Stimulated activated CD8-positive, alpha-beta memory T cell treated with anti-CD3 and anti-CD28 coated beads, Interleukin-4, amount 100 ng/mL, for 1 hour (primary cell): ENCODE measurements at places on chromosomes 16 and 17.
A peak's percentile ranks its signal among the peaks of the same experiment; 100 is the strongest.

DNA sequence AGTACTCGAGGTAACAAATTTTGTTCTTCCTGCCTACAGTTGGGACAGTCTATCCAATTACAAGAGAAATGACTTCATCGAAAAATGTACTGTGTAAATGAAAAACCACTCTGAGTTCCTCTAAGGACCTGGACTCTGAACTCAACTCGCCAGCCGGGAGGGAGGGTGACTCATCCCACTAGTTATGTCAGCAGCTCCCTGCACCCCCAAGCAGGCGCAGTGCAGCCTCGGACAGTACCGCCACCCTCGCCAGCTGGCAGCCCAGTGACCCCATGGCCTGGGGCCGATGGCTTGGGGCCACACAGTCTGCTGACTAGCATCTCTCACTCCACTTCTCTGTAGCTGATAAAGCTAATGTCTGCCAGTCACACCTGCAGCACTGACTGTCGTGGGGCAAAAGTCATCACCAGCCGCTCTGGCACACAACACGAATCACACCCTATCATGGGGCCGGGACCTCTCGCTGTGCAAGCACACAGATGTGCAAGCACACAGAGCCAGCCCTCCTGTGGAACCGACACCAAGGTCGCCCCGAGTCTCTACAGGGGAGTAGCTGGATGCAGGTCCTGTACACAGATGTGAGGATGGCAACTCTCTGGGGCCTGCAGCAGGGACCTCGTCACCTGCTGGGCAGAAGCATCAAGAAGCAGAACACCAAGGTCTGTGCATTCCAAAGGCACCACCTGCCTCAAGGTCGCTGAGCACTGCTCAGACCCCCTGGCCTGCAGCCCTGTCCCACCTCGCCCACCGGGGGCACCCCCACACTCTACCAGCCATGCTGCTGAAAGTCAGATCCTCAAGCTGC is 5.7 kb downstream of the CSNK1D start:
- peak; percentile 23 for DNase-seq

DNA sequence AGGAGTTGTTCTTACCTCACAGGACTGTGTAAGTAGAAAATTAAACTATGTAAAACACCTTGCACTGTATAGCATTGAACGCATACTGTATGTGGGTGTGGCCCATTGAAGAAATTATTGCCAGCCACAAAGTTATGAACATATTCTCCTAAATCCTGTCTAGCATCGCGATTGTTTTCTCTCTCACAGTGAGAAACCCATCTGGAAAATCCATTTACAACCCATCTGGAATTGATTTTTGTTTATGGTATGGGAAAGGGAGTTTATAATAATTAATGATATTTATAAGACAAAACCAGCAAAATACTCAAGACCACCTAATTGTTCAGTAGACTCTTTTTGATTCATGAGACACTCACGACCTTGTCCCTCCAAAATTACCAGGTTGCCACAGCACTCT is 22.1 kb upstream of the MON1B start:
- no peak for DNase-seq

DNA sequence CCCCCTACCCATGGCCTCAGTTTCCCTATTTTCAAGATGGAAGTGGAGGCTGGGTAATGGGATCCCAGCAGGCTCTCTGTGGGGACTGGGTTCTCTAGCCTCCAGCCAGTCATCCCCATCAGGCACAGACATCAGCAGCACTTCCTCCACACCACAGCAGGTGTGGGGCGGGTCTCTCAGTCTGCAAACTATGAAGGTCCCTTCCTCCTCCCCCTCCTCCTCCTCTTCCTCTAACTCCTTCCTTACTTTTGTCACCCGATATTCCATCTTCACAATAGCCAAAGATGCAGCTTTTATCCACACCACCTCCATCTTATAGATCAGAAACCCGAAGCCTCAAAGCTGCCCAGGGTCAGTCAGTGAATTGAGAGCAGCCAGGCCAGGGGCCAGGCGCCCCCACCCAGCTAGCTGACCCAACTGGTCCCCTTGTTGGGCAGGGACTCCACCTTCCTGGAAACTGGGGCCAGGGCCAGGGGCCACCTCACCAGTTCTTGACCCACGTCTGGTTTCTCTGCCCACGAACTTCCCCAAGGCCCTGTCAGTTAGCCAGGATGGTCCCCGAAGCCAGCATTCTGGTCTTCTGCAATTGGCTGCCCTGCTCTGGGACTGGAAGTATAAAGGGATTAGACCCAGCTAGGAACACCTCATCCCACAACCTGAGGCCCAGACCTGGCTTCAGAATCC is 2.5 kb downstream of the FAM83G start:
- no peak for DNase-seq

GRCh38 chr17:21005367-21005766 is 37.4 kb downstream of the USP22 start:
- DNase-seq = no peak

DNA sequence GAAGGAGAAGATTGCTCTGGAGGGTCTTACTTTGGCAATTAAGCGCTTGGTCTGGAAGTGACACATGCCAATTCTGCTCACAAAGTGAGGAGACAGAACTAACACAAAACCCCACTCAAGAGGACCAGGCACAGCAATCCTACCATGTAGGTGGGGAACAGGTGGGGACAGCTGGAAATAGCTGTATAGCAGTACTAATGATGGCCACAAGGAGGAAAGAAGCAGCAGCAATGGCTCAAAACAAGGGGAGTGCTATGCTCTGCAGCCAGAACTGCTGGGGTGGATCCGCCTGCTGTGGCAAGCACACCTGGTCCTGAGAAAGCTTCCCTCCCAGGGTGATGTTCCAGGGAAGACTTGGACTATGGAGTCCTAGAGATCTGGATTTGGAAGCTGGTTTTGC is 17.0 kb upstream of the TMEM132E start:
- no peak for DNase-seq

DNA sequence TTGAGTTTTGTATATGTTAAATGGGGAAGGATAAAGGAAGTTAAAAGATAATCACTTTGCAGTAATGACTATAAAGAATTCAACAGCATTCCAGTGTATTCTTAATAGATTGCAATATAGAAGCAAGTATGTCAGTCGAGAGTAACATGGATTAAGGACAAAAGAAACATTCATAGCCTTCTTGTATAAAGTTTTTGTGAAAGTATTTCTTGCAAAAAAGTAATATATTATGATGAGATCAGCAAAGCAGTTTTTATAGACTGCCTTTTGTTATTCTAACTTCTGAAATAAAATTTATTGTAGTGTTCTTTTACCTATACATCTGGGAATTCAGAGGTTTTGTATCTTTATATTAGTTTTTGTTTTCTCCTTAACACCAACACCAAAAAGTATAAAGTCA is 184.9 kb upstream of the RBL2 start:
- DNase-seq = no peak

DNA sequence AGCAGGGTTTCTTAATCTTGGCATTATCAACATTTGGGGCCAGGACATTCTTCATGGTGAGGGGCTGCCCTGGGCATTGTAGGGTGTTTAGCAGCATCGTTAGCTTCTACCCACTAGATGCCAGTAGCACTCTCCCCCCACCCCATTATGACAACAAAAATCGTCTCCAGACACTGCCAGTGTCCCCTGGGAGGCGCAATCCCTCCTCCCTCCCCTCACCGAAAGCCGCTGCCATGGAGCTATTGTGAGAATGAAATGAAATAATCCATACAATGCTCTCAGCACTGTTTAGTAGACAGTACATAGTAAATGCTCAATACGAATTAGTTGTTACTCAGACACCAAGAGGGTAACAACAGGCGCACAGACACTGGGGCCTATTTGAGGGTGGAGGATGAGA is 502.9 kb downstream of the NPIPA7 start:
- no peak for DNase-seq

- no peak for DNase-seq
Measured at GRCh38 chr17:69728816-69729215, 314.3 kb downstream of the MAP2K6 start.

GRCh38 chr17:1553354-1554266 is 9.0 kb downstream of the PITPNA start:
- no peak for DNase-seq

DNA sequence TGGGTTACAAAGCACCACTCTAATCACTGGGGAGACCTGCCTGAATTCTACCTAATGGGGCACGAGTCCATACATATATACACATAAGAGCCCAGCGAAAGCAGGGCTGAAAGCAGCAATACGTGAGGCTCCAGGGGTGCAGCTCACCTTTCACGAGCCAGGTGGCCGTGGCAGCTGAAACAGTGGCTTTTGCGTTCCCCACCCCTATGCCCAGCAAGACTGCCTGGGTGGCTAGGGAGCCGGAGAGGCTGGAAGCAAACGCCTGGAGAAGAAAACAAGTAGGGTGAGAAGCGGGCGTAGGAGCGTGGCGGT is 618 bp downstream of the RUSF1 start:
- no peak for DNase-seq

DNA sequence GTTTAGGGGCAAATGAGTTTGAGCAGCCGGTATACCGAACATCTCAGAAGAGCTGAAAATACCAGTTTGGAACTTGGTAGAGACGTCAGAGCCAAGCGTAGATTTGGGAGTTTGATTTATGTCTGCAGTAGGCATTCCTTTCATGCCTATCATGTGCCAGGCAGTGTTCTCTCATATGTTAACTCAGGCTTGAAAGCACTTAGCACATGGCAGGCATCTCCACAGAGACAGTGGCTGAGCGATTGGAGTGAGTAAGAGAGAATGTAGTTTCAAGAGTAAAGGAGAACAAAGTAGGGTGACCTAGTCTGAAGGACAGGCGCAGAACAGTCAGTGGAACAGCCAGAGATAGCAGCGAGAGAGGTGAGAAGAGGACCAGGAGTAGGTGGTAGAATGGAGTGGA is 207.0 kb downstream of the FTO start:
- no peak for DNase-seq

DNA sequence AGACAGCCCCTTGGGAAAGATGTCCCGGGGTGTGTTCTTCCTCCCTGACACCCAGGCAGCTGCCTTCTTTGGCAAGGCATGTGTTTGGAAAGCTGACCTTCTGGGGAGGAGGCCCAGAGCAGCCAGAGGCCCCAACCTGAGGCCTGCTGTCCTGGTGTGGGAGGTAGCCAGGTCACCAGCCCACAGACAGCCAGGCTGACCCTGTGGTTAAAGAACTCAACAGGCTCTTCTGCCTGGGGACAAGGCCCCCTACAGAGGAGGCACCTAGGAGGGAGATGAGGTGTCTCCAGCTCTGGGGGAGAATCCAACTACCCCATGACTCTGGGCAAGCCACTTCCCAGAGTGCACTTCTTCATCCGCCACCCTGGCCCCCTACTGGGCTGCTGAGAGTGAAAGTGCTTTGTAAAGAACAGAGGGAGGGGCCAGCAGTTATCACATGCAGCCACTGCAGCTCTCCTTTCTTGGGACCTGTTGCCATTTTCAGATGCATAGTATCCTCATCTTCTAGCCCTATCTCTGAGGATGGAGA is 13.1 kb upstream of the SREBF1 start:
- DNase-seq = peak; percentile 45

- DNase-seq = no peak
Measured at GRCh38 chr17:79008666-79009387, 737 bp downstream of the CANT1 start.

DNA sequence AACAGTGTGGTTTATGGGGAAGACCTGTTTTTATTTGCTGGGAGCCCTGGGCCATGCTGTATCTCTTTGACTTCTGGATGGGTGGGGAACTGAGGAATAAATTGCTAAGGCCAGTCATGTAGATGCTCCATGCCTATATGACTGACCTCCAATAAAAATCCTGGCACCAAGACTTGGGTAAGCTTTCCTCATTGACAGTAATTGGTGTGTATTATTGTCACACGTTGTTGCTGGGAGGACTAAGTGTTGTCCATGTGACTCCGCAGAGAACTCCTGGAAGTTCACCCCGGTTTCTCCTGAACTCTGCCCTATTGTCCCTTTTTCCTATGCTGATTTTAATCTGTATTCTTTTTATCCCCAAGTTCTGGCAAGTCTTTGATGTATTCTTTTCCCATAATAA is 33.4 kb upstream of the USP22 start:
- no peak for DNase-seq

- DNase-seq = no peak
Measured at GRCh38 chr16:13873835-13874438, 46.0 kb upstream of the ERCC4 start.

DNA sequence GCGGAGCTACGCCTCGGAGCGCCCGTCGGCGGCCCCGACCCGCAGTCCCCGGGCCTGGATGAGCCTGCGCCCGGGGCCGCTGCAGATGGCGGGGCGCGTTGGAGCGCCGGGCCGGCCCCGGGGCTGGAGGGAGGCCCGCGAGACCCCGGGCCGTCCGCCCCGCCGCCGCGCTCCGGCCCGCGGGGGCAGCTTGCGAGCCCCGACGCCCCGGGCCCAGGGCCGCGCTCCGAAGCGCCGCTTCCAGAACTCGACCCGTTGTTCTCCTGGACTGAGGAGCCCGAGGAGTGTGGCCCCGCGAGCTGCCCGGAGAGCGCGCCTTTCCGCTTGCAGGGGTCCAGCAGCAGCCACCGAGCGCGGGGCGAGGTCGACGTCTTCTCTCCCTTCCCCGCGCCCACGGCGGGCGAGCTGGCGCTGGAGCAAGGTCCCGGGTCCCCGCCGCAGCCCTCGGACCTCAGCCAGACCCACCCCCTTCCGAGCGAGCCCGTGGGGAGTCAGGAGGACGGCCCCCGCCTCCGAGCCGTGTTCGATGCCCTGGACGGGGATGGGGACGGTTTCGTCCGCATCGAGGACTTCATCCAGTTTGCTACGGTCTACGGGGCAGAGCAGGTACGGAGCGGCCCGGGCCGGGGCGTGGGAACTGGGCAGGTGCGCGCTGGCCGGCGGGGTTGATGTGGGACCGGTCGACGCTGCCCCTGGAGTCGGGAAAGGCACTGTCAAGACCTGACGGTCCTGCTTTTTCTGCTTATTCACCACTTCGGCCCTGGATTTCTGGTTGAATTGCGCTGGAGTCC is 861 bp downstream of the RAB11FIP3 start:
- no peak for DNase-seq

GRCh38 chr16:24077292-24077691 is 178.8 kb upstream of the CACNG3 start:
- no peak for DNase-seq

DNA sequence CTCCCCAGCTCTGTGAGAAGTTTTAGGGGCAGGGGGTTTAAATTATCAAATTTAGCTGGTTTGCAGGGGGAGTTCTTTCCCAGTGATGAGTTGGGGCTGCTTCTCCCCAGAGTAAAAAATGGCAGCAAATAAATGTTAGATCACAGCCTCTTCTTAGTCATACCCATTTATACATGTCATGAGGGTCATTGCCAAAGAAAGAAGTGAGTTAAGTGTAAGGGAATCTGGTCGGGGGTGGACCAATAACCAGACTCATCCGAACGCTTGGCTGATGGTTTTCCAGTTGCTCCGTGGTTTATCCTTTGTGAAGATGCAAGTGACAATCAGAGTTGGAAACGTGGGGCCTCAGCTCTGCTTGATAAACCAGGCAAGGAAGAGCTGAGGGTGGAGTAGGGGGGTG is 87.1 kb downstream of the PLXDC1 start:
- DNase-seq = no peak

GRCh38 chr17:17077861-17078732 is 35.8 kb downstream of the MPRIP start:
- no peak for DNase-seq

- no peak for DNase-seq
Measured at GRCh38 chr17:38741921-38742410, 6.2 kb downstream of the PCGF2 start.

DNA sequence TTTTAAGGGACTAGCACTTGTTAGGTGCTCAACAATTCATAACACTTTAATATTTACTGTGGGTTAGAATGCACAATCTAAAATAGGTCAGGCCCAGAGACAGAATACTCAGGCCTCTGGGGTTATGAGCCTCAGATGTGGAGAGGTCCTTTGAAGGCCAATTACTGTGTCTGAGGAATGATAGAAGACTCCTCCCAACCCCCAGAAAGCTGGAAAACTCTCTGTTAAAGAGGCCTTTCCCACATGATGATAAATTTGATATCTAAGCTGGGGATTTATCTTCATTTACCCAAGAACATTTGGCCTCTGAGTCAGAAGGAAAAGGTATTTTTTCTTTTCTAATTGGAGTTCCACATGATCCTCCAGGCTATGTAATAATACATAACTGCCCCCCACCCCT is 41.1 kb upstream of the MMD start:
- no peak for DNase-seq
